ENCODE measurements at places on chromosomes 1 and 21.

- DNase-seq: no peak
Measured at GRCh38 chr1:203681739-203682138, 55.1 kb downstream of the ATP2B4 start.

DNA sequence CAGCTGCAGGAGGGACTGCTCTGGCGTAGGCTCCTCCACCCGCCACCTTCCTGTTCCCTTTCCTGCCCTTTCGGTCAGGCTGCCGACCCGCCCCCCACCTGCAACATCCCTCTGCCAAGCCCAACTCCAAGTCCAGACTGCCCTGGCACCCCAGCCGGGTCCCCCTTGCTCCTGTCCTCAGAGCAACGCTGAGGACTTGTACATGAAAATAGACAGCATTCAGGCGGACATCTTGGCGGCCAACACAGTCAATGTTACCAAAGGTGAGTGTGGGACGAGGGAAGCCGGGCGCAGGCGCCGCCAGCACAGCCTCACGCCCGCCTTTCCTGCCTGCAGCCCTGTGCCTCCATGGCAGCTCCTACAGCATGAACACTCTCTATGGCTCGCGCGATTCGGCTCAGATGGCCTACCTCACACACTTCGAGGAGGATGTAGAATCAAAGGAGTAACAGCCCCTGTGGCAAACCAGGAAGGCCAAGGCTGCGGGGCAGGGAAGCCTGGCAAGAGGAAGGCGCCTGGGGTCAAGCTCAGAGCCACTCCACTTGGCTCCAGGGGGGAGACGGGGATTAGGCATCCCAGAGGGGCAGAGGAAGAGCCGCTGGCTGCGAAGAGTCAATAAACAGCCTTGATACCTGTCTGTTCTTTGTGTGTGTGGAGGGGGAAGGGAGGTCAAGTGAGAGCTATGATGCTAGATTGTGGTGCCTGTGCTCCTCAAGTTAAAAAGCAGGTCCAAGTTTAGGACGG lies 5.8 kb downstream of the RNU5D-1 start:
- DNase-seq: no peak

DNA sequence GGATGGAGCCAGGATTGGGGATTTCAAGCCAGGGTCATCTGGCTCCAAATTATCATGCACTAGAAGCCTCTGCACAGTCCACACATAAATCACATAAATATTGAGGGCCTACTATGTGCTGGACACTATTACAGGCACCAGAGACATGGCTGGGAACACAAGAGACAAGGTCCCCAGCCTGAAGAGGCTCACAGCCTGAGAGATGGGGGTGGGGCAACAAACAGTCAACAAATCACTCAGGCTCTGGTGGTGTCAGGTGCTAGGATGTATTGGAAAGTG lies 41.6 kb upstream of the LAPTM5 start:
- no peak for DNase-seq

GRCh38 chr1:243264717-243265116 lies 8.9 kb downstream of the SDCCAG8 start:
- DNase-seq: no peak

DNA sequence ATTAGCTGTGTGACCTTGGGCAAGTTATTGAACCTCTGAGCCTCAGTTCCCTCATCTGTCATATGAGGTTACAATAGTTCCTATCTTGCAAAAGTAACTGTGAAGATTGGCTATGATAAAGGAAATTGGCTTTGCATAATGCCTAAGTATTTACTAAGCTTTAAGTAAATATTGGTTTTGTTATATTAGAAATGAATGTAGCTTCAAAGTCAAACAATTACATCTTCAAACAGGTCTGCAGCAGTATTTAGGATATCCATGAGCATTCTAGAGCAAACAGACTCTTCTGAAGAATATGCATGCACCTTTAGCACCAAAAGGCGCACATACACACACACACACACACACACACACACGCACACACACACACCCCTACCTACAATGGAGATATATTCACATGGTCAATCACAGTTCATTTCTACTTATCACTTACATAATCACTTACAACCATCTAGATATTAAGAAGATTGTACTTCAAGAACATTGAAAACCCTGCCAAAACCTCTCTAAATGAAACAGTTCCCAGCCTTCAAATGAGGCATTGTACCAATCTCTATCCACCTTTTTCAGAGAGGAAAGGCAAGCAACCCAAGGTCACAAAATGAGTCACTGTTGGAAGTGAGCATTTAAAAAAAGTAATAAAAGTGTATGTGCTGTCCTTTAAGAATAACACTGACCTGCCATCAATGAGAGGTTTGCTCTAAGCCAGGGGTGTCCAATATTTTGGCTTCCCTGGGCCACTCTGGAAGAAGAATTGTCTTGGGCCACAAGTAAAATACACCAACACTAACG lies 13.4 kb upstream of the FAM43B start:
- no peak for DNase-seq

DNA sequence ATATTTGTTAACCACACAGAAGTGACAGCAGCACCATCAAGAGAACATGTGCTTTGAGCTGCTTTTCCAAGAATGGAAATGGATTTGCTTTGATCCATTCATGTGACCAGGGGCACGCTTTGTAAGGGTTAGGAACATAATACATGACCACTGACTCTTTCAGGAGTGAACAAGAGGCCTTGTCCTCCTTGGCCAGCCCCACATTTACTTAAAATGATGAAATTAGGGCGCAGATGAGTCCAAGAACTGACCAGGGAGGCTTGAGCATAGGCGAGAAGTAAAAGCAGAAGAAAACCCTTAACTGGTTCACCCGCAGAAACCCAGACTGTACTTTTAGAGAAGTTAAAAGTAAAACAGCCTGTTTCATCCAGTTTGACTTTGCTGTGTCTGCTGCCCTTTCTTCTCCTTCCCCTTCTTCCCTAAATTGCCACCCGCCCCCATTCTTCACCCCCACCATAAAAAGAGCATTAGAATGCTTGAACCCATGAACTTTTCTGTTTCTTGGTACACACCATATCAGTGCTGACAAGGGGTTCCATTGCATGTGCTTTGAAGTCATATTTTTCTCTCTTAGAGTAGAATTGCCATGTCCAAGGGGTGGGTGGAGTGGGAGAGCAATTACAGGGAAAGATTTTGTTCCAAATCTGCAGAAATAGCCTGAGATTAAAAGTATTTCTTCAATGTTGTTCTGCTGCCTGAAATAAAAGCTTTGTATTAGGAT lies 2.6 kb upstream of the GLUL start:
- DNase-seq: no peak

GRCh38 chr1:93605812-93606512 lies 75.7 kb downstream of the BCAR3 start:
- DNase-seq: no peak

DNA sequence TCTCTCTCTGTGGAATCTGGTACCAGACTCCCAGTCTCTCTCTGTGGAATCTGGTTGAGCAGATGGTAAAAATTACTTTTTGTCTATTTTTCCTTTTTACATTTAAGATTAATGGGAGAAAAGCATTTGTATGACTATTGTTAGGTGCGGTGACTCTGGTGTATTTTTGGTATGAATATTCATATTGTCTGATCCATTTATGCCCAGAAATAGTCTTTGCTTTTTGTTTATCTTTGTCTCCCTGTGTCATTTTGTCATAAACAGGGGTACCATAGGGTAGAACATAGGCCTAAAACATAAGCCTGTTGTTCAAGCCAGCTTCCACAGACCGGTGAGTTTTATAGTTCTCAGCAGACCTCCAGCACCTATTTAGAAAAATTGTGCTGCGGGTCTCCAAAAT lies 78.7 kb downstream of the ETS2 start:
- DNase-seq: no peak

DNA sequence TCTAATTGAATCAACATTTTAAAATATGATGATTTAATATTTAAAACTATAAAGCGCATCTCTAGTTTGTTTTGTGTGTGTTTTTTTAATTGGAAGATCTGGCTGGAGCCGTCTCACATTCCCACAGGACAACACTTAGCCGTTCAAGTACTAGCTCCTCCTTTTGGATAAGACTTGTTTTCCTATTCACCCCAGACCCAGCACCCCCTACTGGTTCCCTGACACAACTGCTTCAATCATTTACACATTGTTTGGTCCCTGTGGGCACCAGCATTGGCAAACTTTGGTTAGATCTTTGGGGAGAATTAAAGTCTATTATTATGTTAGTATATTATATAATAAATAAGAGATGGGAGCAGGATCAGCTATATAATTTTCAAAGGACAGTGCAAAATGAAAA lies 34.5 kb downstream of the TYW3 start:
- DNase-seq: no peak

DNA sequence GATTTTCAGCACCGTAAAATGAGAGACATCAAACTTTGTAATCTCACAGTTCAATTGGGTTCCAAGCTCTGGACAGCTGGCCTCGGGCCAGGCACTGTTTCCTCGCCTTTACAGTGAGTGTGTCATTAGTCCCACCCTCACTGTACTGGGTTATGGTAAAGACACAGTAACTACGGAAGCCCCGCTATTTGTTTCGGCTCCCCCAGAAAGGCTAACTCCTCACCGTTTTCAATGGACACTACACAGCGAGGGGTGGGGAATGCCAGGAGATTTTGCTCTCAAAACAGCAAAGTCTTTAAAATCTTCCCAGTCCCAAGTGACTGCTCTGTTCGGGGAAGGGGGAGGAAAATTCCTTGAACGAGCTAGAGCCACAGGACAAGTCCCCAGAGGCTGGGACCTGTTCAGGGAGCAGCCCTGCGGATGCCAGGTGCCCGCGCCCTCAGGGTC lies 757 bp upstream of the SPSB1 start:
- no peak for DNase-seq

- DNase-seq: no peak
Measured at GRCh38 chr1:40844079-40844478, 18.1 kb downstream of the CITED4 start.

DNA sequence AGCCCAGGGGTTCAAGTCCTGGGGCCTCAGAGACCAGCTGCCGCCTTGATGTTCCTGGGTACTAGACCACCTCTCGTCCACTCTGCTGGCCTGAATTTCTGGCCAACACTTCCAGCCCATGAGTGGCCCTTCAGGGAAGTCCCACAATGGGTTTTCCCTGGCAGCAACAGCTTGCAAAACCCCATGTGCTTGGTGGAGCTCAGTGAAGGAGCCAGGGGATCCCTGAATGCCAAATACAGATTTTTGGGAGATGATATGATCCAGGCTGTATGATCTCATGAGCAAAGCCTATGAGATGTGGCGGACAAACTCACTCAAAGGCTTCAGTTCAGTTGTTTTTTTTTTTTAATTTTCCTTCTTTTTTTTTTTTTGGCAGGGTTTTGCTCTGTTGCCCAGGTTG lies 9.6 kb upstream of the RASSF5 start:
- DNase-seq: no peak

DNA sequence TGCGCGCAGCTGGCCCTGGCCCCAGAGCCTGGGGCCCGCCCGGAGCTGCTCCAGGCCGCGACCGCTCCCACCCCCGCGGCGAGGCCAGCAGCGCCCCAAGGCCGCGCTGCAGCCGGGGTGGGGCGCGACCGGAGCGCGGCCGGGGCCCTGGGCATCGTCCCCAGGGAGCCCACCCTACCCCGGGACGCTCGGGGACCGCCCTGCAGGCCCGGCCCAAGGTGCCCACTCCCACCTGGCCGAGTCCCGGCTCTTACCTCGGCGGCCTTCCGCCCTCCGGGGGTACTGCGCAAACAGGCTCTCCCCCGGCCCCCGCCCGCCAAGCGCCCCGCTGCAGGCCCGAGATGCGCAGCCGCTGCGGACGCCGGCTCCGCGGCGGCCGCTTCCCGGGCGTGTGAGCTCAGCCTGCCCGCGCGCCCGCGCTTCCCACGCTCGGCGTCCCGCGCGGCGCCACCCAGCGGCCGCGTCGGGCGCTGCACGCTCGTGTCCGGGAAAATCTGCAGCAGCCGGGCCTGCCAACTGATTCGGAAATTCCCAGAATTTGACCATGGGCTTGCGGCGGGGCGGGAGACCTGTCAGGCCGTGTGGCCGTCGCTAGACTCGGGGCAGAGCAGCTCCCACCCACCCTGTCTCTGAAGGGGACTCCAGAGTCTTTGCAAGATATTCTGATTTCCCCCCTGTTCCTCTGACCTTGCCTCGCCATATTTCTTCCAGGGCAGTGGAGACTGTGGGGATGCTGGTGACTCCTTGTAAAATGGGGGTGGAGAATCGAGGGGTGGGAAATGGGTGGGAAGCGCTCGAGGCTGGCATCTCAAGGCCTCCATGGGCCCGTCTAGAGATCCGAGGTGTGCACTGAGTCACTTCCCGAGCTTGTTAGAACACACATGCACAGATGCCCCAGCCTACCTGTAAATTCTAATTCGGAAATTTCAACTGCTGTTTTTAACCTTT lies 41.9 kb downstream of the CD34 start:
- DNase-seq: peak; percentile 84

DNA sequence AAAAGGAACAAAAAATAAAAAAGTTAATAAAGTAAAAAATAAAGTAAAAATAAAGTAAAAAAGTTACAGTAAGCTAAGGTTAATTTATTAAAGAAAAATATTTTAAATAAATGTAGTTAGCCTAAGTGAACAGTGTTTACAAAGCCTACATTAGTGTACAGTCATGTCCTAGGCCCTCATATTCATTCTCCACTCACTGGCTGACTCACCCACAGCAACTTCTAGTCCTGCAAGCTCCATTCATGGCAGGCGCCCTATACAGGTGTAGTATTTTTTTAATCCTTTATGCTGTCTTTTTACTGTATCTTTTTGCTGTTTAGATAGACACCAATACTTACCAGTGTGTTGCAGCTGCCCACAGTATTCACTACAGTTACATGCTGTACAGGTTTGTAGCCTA lies 12.4 kb downstream of the ADAR start:
- no peak for DNase-seq

DNA sequence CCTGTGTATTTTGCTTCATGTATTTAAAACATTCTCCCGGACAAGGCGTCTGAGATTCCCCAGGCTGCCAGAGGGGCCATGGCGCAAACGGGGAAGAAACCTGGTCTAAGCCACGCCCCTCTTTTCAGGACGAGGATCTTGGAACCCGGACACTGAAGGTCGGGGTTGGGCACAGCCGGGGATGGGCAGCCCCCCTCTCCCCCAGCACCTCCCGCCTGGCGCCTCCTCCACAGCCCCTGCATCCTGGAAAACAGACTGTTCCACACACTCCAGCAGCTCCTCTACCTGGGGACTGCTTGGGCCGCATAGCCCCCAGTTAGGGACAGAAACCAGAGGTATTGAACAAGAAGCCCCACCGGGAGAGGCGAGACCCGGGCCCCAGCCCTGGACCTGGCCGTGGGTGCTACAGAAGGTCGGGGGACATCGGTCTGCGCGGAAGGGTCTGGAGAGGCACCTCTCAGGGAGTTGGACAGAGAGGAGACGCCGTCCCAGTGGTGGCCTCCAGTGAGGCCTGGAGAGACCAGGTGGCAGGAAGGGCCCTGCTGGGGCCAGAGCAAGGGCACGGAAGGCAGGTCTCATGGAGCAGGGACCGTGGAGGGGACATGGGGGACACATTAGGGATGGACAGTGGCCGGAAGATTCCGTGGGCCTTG lies 5.4 kb downstream of the TP73 start:
- no peak for DNase-seq

- DNase-seq: no peak
Measured at GRCh38 chr1:234997201-234997895, 131.3 kb downstream of the TOMM20 start.

GRCh38 chr1:84103197-84103992 lies 40.7 kb upstream of the PRKACB start:
- DNase-seq: peak; percentile 51
